ENCODE measurements at places on chromosomes 4 and X. TPM values are rescaled to one million over a fixed set of nuclear protein-coding genes. Genes with fewer than 3 reads are reported as not detected.

The CSN1S1 gene
- total RNA-seq, result not detected

The HDAC6 gene
- total RNA-seq, result 58.5 TPM

The WAS gene
- total RNA-seq, result 0.79 TPM

The LGI2 gene
- total RNA-seq, result 8.3 TPM

The FAM47B gene
- total RNA-seq, result not detected

The AMOT gene
- 8.0 TPM for total RNA-seq

The RHOXF1 gene
- total RNA-seq, result not detected

The USP17L17 gene
- total RNA-seq, result not detected

The MAGEA2 gene
- total RNA-seq, result 9.2 TPM

The SLC10A7 gene
- 3.3 TPM for total RNA-seq

The DMD gene
- total RNA-seq, result 8.4 TPM

The TEX11 gene
- total RNA-seq, result 0.18 TPM

The MSMO1 gene
- total RNA-seq, result 86.8 TPM

The FRG2 gene
- total RNA-seq, result not detected
